ENCODE measurements at places on chromosomes 5 and 9.

- DNase-seq, result no peak
These were observed 344.1 kb downstream of the BNC2 start for GRCh38 chr9:16526380-16526779.

- DNase-seq, result no peak
These were observed 37.8 kb upstream of the S1PR3 start for GRCh38 chr9:88953381-88954029.

DNA sequence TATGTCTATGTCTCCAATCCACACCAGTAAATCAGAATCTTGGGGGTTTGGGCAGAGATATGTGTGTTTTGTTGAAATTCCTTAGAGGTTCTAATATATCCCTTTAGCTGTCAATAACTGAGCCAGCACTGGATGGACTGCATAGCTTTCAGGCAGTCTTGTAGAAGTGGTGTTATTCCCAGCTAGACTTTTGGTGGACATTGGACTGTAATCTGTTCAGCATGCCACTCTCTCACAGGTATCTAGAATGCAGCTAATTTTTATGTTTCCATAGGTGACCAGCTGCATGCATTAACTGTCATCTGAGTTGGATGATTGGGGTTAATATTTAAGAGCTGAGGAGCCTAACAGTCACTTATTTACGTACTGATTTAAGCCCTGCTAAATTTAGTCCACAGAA lies 45.1 kb upstream of the IL13 start:
- DNase-seq, result no peak

DNA sequence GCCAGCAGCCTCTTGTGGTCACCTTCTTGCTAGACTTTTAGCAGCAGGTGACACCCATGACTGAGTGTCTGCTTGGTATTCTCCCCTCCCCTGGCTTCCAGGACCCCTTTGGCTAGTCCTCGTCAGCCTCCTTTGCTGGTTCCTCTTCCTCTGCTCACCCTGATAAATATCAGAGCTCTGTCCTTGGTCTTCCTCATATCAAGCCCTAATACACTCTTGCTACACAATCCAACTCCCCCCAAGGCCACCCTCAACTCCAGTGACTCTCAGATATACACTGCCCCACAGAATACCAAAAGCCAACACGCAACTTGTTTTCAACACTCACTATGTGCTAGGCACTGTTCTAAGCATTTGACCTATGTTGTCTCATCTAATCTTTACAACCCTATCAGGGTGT lies 30.3 kb upstream of the LCP2 start:
- DNase-seq, result no peak

DNA sequence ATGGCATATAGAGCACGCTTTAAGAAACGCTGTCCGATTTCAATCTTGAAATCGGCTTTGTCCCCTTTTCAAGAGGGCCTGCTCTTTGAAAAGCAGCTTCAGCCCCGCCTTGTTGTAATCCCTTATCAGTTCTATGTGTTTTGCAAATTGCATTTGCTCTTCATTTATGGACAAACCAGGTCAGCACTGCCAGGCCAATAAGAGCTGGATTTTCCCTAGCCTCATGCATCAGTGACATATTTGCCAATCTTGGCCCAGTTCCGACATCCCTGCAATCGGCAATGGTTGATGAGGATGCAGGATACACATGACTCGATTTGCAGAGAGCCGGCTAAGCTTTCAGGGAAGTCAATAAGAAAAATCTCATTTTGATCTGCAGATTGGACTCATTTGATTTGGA lies 529.1 kb upstream of the CLINT1 start:
- no peak for DNase-seq

GRCh38 chr9:126420135-126420534 lies 93.5 kb downstream of the MVB12B start:
- no peak for DNase-seq

DNA sequence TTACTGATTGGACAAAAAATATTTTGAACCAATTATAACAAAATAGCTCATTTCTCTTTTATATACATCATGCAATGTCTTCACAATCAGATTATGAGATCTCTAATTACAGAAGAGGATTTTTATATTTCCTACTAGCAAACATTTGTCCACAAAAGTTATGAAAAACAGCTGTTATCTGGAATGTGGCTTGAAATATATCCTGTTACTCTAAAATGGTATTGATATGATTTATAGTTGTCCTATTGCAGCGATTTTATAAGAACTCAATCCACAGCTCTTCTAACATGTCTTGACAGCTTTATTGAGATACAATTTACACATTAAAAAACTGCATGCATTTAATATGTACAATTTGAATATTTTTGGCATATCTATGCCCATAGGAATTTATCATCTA lies 779.9 kb upstream of the ACO1 start:
- DNase-seq, result no peak

DNA sequence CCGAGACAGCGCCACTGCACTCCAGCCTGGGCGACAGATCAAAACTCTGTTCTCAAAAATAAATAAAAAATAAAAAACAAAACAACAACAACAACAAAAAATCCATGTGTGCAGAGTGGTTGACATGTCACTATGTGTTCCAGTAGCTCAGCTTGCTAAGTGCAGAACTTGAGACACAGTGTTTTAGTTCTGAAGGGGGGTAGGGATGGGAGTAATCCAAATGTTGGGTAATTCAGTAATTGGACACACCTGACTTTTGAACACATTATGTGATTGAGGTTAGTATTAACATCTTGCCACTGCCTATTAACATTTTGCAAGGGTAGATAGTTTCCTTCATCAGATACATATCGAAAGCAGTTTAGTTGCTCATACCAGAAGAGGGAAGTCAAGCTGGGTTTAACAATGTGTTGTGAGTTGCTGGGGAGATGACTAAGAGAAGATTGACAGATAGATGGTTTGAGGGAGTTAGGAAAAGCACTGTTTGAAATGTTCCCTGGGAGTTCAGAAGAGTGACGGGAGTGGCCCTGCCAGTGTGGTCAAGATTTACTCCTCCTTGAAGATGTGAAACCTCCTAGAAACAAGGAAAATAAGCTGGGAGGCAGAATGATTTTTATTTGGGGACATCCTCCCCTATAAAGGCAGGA lies 928 bp downstream of the HACD4 start:
- DNase-seq, result no peak

- no peak for DNase-seq
These were observed 10.6 kb upstream of the MARCHF3 start for GRCh38 chr5:127040796-127041520.

DNA sequence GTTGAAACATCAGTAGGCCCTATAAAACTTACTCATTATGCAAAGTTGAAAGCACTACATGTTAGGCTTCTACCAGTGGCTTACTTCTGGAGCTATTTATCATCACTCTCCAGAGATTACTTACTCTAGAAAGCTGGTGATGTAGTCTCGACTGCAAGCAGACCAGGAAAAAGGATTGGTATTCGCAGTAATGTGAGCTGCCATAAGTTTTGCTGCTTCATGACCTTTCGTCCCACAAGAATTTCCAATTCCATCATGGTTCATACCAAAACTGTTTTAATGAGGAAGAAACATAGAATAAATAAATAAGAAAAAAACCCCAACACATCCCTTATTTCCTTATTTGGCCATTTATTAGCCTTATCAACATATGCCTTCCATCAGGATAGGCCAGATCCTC lies 181.9 kb downstream of the ADAMTS6 start:
- no peak for DNase-seq

DNA sequence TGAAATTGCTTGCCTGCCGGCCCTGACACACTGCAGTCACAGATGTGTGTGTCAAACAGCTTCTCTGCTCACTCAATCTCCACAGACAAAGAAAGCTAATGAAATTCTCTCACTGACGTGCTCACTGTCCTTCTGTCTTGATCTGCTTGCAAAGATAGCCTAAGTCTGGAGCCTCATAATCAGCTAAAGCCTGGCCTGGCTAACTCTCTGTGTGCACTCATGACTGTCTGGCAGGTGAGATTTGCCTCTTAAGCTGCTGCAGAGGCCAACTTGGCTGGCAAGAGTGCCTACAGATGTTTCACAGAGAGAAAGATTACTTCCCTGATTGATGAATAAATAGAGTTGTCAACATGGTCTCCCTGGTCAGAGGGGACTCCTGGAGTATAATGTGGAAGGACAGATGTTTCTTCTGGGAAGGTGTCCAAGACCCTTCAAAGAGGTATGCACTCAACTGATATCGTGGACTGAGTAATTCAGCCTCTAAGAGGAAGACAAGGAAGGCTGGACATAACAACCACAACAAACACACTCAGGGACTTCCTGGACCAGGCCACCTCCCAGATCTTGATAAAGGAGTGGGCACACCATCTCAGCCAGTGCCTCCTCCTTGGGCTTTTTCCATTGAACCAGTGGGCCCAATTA lies 362.0 kb downstream of the SPOCK1 start:
- DNase-seq, result no peak
